Activated naive CD8-positive, alpha-beta T cell treated with anti-CD3 and anti-CD28 coated beads, Interleukin-2, amount 50 U/mL, for 24 hours (primary cell): ENCODE measurements at places on chromosomes 3 and 15.

- no peak for DNase-seq
These were observed 27.0 kb upstream of the CAPN3 start for GRCh38 chr15:42332331-42332730.

DNA sequence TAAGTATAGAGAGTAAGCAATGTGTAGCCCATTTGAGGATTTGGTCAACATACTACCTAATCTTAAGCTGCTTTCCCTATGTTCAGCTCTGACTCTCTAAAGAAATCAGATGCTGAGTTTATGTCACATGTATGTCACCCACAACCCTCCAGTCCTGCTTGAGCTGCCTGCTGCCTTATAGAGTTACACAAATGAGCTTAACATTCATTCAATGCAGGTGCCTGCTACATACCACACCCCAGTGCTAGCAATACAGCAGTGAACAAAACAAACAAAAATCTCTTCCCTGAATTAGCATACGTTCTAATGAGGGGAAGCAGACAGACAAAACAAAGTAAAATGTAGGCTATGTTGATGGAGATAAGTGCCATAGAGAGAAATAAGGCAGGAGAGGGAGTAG, 93.0 kb downstream of the HHLA2 start:
- no peak for DNase-seq

- DNase-seq: no peak
These were observed 630.8 kb upstream of the KCNMB2 start for GRCh38 chr3:177905173-177906125.

- DNase-seq: peak; percentile 50
These were observed 756 bp downstream of the CLPX start for GRCh38 chr15:65184305-65184867.

DNA sequence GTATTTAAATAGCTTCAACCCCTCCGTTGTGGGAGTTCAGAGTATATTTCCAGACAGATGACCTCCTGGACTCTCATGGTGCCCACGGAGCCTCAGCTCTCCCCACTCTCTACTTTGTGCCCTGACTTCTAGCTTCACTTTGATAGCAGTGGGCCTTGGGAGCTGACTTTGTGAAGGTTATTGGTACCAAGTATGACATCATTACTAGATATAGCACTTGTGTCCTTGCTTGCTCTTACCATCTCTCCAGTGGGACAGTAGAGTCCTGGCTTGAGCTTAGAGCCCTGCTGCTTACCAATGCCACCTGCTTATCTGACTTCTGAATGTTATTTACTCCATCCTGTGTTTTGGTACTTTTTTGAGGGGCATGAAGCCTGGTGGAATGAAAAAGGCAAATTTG, 53.4 kb downstream of the PPM1L start:
- DNase-seq: no peak

DNA sequence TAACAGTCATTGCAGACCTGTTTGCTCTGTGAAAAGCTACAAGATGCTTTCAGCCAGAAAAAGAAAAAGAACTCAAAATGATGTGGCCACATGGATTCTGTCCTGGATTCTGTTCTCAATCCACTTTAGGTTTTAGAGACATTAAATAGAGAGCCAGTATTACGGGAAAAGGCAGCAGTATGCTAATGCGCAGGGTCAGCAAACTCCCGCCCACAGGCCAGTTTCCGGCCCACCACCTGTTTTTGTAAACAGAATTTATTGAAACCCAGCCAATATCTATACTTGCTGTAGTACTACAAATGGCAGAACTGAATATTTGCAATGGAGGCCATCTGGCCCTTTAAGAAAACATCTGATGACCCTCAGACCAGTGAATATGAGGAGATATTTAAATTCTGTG, 416.1 kb downstream of the ERC2 start:
- no peak for DNase-seq

DNA sequence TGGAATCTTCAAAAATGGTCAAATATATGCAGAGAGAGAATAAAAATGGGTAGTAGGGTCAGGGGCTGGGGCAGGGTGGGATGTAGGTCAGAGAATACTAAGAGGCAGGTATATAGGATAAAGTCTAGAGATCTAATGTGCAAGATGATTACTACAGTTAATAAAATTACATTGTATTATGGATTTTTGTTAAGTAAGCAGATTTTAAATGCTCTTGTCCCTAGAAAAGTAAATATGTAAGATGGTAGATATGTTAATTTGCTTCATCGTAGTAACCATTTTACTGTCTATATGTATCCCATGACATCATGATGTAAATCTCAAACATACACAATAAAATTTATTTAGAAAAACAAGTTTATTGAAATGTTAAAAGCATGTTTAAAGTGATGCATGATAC, 1051.4 kb downstream of the AGBL1 start:
- no peak for DNase-seq
